ENCODE measurements at places on chromosomes 12 and 14. TPM values are rescaled to one million over a fixed set of nuclear protein-coding genes. Genes with fewer than 3 reads are reported as not detected.

DNA sequence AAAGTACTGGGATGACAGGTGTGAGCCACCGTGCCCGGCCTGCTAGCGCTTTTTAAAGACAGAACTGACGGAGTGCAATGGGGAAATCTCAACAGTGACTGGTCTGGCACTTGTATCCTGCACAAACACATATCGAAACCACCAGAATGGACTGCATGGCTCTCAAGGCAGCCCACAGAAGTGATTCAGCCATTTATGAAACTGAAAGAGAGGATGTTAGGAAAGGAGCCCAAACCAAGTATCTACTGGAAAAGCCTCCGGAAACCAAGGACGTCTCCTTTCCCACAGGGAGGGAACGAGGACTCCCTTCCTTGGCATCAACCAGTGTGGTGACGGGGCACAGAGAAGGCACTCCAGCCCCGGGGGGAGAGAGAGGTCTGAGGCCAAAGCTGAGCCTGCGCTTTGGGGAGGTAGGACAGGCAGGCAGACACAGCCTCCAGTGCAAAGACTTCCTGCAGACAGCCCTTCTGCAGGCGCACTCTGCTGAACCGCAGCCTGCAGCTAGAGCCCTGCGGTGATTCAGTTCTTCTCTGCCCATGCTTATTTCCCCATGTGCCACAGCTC, 16.5 kb downstream of the SLC15A4 start:
- no peaks in the 10 kb centered on the region for H3K36me3 ChIP-seq
- no peak overlapping the region for H3K4me3 ChIP-seq
- peaks cover 12% of the 10 kb centered on the region for H3K4me1 ChIP-seq
- DNase-seq, result no peak
- H3K27me3 ChIP-seq, result no peaks in the 10 kb centered on the region
- no peak overlapping the region for H3K27ac ChIP-seq

- H3K4me3 ChIP-seq, result no peak overlapping the region
- no peak overlapping the region for H3K27ac ChIP-seq
- H3K27me3 ChIP-seq, result no peaks in the 10 kb centered on the region
- H3K4me1 ChIP-seq, result no peaks in the 10 kb centered on the region
- DNase-seq, result no peak
- H3K36me3 ChIP-seq, result no peaks in the 10 kb centered on the region
Measured at GRCh38 chr12:10158406-10158805, 13.5 kb downstream of the OLR1 start.

DNA sequence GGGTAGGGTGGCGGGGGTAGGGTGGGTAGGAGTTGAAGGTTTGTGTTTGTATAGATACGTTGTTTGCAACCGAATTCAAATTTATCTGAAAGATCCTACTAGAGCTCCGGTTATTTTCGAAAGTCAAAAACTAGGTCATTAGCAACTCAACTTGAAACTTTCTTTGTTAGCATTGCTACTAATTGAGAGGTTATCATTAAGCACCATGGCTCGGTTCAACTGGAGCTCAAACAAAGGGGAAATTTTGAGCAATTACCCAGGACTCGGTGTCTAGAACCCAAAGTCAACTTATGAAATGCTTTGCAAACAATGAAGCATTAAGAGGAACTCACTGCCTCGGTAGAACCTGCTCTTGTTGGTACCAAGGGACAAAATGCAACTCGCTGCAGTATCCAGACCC, 207.7 kb downstream of the BCAT1 start:
- no peak for DNase-seq
- no peaks in the 10 kb centered on the region for H3K36me3 ChIP-seq
- H3K4me1 ChIP-seq, result no peaks in the 10 kb centered on the region
- no peaks in the 10 kb centered on the region for H3K27me3 ChIP-seq
- H3K27ac ChIP-seq, result no peak overlapping the region

Gene PLEKHG7
- total RNA-seq, result 0.65 TPM
